ENCODE measurements at places on chromosomes 5 and 9. TPM values are rescaled to one million over a fixed set of nuclear protein-coding genes. Genes with fewer than 3 reads are reported as not detected.

BSPRY gene
- not detected for total RNA-seq

PCDHB6 gene
- not detected for total RNA-seq

CCL27 gene
- total RNA-seq, result not detected

ADAMTS6 gene
- total RNA-seq, result 22.0 TPM

NR5A1 gene
- not detected for total RNA-seq

SMIM33 gene
- not detected for total RNA-seq

ZBTB26 gene
- 1.2 TPM for total RNA-seq

AUH gene
- 8.6 TPM for total RNA-seq

RRAGA gene
- 51.7 TPM for total RNA-seq

NUTM2F gene
- total RNA-seq, result not detected

UAP1L1 gene
- 1.2 TPM for total RNA-seq

PPP3R2 gene
- total RNA-seq, result not detected

CMYA5 gene
- not detected for total RNA-seq

SYK gene
- 3.4 TPM for total RNA-seq

SLC36A3 gene
- total RNA-seq, result not detected

SLC27A4 gene
- 38.4 TPM for total RNA-seq

PLPPR1 gene
- total RNA-seq, result not detected

IGFBPL1 gene
- total RNA-seq, result not detected

DPYSL3 gene
- 3.0 TPM for total RNA-seq

TRIP13 gene
- 24.7 TPM for total RNA-seq

SV2C gene
- total RNA-seq, result 0.08 TPM

TRAF1 gene
- total RNA-seq, result 0.38 TPM

SPINK4 gene
- total RNA-seq, result not detected

GDA gene
- total RNA-seq, result 0.23 TPM

IFNA21 gene
- not detected for total RNA-seq

KCNN2 gene
- not detected for total RNA-seq

C5orf58 gene
- total RNA-seq, result not detected

PTPRD gene
- 1.6 TPM for total RNA-seq

ROR2 gene
- not detected for total RNA-seq

SLC23A1 gene
- not detected for total RNA-seq

FBP2 gene
- not detected for total RNA-seq

FABP6 gene
- 0.31 TPM for total RNA-seq

EPB41L4B gene
- 5.9 TPM for total RNA-seq

SLC6A18 gene
- not detected for total RNA-seq

AK8 gene
- 0.46 TPM for total RNA-seq

MARCHF11 gene
- total RNA-seq, result not detected

MYMK gene
- total RNA-seq, result not detected

ANAPC2 gene
- 8.4 TPM for total RNA-seq

HEXB gene
- 114 TPM for total RNA-seq
